ENCODE measurements at places on chromosomes 12 and 14.
A peak's percentile ranks its signal among the peaks of the same experiment; 100 is the strongest.

- peak; percentile 32 for DNase-seq
These were observed 95.2 kb downstream of the KCNA5 start for GRCh38 chr12:5138845-5139244.

DNA sequence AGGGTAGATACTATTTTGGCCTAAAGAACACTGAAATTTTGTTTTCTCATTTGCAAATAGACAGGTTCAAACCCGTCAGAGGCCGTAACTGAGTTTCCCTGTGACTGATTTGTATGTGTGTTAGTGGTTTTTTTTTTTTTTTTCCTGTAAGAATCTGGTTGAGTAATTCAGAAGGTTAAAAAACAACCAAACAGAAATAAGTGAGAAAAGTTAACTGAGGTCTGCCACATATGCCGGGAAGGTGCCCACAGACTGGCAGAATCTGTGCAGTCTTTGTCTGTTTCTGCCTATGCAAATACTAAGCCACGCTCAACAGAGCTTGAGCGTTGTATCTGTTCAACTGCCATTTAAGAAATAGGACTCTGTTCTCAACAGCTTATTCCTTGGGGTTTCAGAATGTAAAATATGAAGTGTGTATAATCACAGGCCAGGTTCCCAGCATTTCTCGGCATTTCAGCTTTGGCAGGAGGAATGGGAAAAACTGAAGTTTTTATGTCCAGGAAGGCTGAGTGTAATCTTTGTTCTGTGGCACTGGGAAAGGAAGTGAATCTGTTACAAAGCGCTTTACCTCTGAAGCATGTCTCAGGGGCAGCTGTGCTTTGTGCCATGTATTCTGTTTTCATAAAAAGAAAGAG lies 181.9 kb downstream of the PRKCH start:
- no peak for DNase-seq

DNA sequence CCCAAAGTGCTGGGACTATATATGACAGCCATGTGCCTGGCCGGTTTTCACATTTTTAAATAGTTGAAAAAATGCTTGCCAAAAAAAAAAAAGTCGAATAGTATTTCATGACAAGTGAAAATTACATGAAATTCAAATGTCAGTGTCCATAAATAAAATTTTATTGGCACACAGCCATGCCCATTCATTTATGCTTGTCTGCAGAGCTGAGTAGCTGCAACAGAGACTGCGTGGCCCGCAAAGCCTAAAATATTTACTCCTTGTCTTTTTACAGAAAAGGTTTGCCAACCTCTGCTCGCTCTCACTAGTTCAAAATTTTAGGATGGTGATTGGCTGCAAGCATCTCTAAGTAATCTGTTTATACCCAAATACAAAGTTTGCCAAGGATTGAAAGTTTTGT lies 49.2 kb downstream of the TESC start:
- DNase-seq = no peak

GRCh38 chr12:69102856-69103255 lies 136.5 kb upstream of the CPSF6 start:
- no peak for DNase-seq

DNA sequence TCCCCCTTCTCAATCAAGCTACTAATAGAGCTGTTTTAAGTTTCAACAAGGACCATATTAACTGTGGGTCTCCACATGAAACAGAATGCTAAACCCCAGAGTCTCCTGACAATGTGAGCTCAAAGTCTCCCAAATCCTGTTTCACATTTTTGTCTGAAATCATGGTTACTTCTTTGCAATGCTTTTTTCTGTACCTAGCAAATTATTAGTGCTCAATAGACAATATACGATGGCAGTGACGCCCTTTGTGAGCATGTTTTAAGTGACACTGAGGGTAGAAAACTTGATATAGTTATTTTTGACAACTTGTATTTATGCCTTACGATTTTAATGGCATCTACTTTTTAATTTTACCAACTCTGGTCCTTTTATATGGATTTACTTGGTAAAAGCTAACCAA lies 85.4 kb upstream of the SOX5 start:
- DNase-seq = no peak

GRCh38 chr14:96126339-96126782 lies 78.3 kb upstream of the BDKRB2 start:
- DNase-seq = no peak

DNA sequence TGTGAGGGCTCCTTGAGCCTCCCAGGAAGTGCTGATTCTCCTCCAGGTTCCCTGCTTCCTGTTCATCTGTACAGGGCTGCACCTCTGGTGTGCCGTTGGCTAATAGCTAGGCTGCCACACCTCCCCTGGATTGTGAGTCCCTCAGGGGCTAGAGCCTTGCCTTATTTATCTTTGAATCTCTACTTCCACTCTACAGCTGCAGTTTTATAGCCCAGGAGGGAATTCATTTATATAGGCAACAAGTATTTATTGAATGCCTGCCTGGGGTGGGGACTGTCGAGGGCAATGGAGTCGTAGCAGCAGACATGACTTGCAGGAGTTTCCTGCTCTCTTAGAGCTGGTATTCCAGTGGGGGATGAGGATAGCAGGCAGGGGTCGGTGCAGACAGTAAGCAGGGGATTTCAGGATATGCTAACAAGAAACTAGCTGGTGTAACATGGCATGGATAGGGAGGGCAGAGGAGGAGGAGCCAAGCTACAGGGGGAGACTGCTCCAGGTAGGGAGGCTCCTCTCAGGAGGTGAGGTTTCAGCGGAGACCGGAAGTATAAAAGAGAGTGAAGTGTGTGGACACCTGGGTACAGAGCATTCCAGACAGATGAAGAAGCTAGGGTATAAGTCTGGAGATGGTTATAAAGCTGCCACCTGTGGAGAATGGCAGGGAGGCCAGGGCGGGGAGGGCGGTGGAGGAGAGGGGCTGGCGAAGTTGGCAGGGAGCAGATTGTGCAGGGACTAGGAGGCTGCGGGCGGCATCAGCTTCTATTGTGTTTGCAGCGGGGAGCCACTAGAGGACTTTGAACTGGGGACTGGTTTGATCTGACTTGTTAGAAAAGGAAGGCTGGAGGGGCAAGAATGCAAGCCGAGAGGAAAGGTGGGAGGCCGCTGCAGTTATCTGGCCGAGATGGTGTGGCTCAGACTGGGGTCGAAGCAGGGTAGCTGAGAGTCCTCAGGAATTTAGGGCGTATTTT lies 17.2 kb downstream of the USP30 start:
- DNase-seq = no peak

DNA sequence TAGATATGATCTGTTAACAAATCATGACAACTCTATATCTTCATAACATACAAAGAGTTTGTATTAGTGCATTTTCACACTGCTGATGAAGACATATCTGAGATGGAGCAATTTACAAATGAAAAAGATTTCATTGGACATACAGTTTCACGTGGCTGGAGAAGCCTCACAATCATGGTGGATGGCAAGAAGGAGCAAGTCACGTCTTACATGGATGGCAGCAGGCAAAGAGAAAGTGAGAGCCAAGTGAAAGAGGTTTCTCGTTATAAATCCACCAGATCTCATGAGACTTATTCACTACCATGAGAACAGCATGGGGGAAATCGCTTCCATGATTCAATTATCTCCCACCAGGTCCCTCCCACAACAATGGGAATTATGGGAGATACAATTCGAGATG lies 157.6 kb downstream of the DUSP6 start:
- no peak for DNase-seq

- DNase-seq = peak; percentile 53
These were observed 1.1 kb downstream of the TAOK3 start for GRCh38 chr12:118371321-118372282.

GRCh38 chr14:70789961-70790360 lies 19.4 kb downstream of the MAP3K9 start:
- DNase-seq = no peak

- no peak for DNase-seq
These were observed 925 bp upstream of the GLI1 start for GRCh38 chr12:57458665-57459054.

DNA sequence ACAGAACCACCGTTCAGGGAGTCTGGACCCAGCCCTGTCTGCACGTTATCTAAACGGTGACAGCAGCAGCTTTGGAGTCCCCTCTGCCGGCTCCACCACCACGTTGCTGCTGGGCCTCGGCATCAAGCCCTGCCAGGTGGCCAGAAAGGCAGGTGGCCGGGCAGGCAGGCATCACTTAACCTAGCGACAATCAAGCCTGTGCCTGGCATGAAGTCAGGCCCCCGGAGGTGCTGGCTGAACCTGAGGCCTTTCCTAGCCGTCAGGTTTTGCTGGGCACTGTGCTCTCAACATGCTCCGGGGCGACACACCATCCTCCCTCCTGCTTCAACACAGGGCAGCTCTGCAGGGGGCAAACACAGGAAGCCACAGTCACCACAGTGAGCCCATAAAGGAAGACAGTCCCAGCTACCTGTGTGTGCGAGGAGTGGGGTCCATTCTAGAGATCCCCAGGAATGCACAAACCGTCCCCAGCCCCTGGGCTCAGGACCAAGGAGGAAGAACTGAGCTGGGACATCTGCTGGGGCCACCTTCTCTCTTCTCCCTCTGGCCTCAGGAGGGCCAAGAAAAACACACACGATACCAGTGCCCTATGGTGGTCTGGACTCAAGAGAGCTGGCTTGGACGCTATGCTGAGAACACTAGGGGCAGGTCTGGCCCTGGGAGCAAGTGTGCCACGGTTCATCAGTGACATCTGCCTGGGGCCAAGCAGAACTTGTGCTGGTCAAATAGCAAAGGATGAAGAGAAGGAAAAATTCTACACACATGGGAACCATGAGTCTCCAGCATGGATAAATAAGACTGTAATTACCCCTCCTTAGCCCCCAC lies 44.7 kb downstream of the CCDC88C start:
- no peak for DNase-seq

GRCh38 chr12:103848143-103848542 lies 7.1 kb upstream of the NT5DC3 start:
- DNase-seq = no peak

- no peak for DNase-seq
These were observed 208.6 kb upstream of the CDKN3 start for GRCh38 chr14:54188064-54188666.

GRCh38 chr14:104641753-104642539 lies 37.4 kb upstream of the TMEM179 start:
- no peak for DNase-seq

DNA sequence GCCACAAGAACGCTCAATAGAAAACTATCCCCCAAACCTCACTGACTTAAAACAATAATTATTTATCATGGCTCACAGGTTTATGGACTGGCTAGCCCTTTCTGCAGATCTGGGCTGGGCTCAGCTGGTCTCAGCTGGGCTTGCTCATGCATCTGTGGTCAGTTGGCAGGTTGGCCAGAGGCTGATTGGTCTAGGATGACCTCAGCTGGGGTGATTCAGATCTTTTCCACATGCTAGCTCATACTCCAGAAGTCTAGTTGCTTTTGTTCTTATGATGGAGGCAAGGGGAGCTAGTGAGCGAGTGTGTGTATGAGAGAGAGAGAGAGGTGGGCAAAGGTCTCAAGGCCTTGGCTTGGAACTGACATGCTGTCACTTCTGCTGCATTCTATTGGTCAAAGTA lies 181.2 kb upstream of the NRXN3 start:
- DNase-seq = peak; percentile 69

GRCh38 chr12:92297932-92298696 lies 152.5 kb upstream of the BTG1 start:
- DNase-seq = peak; percentile 46
